Stimulated activated CD4-positive, alpha-beta T cell treated with anti-CD3 and anti-CD28 coated beads, Interleukin-1b, Interleukin-23, amount 100 ng/mL, for 1 hour (primary cell): ENCODE measurements at places on chromosomes 16 and 17.
A peak's percentile ranks its signal among the peaks of the same experiment; 100 is the strongest.

DNA sequence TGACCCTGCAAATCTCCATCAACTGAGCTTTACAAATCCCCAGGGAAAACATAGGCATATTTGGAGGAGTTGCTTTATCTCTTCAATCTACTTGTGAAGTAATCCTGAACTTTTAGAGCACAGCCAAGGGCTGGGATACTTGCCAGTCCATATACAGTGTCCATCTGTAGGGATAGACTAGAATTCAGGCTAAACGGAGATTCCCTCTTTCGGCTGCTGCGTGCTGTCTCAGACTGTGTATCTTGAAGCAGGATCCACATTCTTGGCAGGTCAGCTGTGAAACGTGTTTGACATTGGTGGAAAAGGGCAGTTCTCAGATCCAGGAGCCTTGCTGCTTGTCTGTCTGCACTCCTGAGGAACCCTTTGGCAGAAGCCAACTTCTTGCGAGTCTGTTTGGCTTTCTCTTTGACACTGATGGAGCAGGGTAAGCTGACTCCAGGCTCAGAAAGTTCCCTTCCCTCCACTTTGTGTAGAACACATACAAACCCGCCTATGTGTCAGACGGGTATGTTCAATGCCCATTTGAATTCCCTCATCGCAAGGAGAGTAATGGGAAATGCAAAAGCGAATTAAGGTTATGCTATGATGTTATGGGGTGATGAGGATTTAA lies 221.8 kb downstream of the MAP2K4 start:
- DNase-seq, result no peak

DNA sequence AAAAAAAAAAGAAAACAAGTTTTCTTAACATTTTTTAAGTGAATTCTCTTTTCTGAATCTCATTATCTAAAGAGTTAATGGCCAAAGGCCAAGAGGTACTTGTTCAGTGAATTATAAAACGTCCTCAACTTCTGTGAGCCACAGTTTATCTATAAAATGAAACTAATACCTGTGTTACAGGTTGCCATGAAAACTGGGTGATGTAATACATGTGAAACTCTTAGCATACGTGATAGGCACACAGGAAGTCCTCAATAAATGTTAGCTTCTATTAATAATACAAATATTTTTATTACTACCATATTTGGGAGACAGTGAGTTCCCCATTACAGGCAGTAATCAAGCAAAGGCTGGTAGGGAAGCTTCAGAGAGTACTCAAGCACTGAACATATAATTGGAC lies 13.5 kb upstream of the INPP5K start:
- no peak for DNase-seq

- peak; percentile 33 for DNase-seq
Observed at GRCh38 chr17:79400989-79401703, 209.7 kb downstream of the RBFOX3 start.

GRCh38 chr17:32222621-32223020 lies 43.0 kb upstream of the RHBDL3 start:
- no peak for DNase-seq

- no peak for DNase-seq
Observed at GRCh38 chr16:23368469-23368868, 66.4 kb downstream of the SCNN1B start.

DNA sequence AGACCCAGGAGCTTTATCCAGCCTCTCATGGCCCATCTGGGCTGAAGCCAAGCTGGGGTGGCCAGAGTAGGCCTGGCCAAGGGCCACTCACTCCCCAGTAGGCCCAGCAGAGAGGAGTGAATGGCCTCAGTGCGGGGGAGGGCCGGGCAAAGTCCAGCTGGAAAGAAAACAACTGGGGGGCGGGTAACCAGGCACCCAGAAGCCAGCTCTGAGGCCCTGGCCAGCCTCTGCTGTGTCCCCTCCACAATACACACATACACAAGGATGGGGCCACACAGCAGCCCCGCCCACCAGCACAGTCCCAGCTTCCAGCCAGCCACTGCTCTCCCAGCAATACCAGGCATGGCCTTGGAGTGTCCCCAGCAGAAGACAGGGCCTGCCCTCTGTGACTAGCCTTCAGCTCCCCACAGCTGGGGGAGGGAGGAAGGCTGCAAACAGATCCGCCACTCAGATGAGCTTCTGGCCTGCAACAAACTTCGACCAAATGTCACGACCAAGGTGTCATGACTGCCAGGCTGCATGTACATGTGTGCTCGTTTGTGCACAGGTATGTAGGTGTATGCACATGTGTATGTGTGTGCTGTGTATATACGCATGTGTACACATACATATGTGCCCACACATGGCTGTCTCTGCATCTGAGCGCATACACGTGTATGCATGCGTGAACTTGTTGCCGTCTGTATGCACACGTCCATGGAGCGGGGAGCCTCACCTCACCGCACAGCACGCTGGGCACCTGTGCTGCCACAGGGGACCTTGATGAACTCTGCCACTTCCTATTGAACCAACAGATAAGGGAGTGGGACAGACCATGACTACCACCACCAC lies 5.0 kb downstream of the CARHSP1 start:
- DNase-seq, result no peak

DNA sequence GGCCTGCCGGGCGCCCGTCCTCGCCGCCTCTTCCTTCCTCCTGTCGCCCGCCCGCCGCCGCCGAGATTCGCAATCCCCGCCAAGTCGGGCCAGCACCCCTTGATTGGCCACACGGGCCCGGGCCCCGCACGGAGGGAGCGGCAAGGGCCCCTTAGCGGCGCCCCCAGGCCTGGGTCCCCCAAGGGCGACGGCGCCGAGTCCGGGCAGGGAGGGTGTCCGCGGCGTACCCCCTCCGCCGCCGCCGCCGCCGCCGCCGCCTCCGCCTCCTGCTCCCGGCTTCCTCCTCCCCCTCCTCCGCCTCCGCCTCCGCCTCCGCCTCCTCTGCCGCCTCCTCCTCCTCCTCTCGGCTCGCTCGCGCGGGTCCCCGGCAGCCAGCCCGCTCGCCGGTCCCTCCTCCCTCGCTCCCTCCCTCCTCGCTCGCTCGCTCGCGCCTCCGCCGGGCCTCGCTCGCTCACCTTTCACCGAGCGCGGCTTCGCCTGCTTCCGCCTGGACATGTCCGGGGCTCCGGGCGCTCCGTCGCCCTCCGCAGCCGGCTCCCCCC lies 561 bp downstream of the ZNF423 start:
- DNase-seq, result peak; percentile 25

- DNase-seq, result no peak
Observed at GRCh38 chr16:64390102-64390501, 731.8 kb downstream of the CDH11 start.

DNA sequence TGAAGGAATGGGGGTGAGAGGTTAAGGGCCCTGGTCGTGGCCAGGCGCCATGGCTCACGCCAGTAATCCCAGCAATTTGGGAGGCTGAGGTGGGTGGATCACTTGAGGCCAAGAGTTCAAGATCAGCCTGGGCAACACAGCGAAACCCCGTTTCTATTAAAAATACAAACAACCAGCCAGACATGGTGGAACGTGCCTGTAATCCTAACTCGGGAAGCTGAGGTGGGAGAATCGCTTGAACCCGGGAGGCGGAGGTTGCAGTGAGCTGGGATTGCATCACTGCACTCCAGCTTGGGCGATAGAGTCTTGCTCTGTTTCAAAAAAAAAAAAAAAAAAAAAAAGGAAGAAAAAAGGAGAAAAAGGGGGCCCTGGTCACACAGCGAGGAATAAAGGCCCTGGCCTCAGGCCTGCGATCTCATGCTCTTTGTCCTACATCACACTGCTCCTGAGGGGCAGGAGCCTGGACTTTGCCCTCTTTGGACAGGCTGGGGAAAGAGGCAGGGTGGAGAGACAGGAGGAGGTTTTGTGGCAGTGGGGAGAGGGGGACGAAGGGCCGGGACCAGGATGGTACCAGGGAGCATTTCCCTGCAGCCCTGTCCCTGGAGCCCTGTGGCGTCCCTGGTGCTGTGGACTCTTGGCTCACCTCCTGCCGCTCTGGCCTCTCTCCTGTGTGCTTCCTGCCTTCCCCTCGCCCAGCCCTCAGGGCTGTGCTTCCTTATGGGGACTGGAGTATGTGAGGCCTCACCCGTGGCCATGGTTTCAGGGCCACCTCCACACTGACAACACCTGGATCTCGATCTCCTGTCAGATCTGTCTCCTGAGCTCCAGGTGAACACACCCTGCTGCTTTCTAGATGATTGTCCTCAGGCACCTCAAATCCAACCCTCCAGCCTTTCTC lies 19.7 kb upstream of the SLC25A19 start:
- no peak for DNase-seq

DNA sequence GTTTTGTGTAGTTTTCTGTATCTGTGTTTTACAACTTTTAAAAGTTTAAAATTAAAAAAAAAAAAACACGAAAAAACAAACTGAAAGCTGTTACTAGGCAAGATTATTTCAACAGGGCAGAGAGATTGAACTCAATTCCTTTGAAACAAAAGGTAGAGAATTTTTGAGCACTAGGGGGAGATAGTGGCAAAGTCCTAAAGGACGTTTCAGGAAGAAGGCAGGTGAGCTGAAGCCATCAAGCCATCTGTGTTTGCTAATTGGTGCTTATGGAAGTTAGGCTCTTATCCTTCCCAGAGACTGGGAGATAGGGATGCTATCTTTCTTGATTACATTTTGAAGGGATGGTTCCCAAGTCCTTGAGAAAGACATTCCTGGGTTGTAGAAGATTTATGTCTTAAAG lies 70.6 kb upstream of the CLEC3A start:
- DNase-seq, result no peak

- DNase-seq, result no peak
Observed at GRCh38 chr16:49782405-49782804, 73.5 kb downstream of the ZNF423 start.

GRCh38 chr17:30173649-30174048 lies 57.0 kb downstream of the NSRP1 start:
- DNase-seq, result no peak

- DNase-seq, result no peak
Observed at GRCh38 chr16:89511374-89511773, 3.2 kb downstream of the SPG7 start.

DNA sequence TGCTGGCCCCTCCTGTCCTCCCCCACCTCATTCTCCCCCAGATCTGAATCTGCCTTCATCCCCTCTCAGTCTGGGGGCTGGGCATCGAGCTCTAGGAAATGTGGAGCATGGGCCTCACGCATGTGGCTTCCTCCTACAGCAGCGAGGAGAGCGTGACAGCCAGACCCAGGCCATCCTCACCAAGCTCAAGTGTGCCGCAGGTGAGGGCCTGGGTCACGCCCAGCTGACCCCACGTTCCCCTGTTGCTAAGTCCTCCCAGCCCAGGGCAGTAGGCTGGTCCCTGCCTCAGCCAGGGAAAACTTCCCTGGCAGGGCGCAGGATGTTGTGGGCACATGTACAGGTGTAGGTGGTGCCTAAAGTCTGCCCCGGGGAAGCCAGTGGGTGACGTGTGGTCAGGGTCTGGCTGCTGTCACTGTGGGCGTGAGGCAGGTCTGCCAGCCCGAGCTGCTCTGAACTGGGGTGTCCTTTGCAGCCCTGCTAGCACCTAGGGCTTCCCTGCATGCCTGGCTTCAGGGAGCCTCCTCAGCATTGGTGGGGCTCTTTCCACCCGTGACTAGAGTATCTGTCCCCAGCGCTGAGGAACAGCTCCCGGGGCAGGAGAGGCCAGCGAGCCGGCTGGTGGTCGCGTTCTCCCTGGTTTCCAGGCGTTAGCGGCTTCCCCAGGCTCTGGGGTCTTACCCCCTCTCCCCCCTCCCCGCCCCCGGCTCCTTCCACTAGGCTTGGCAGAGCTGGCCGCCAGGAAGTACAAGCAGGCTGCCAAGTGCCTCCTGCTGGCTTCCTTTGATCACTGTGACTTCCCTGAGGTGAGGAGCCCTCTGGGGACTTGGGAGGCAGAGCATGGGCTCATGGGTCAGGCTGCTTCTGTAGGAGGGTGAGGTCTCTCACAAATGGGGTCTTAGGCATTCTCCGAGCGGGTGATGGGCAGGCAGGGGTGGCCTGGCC lies 3.6 kb downstream of the GPS1 start:
- no peak for DNase-seq

DNA sequence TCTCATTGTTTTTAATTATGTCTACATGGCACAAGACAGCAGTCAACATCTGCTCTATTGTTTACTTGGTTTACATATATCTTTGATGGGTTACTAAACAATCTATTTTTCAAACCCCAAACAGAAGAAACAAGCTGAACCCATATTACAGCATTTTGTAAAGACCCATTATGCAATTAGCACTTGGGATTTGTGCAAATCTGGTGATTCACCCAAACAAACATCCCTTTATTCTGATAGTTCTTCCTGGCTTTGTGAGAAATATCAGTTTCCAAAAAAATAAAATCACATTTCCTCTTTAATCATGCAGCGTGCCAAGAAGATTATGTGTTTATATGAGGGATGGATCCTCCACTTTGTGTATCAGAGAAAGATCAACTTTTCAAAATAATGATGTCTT lies 16.8 kb upstream of the RBFOX1 start:
- no peak for DNase-seq

- DNase-seq, result no peak
Observed at GRCh38 chr17:4796552-4796920, 572 bp downstream of the PSMB6 start.

GRCh38 chr17:43135454-43135819 lies 10.3 kb upstream of the BRCA1 start:
- no peak for DNase-seq

- DNase-seq, result no peak
Observed at GRCh38 chr17:4542003-4542725, 13.0 kb downstream of the MYBBP1A start.

GRCh38 chr17:79607940-79608623 lies 2.8 kb downstream of the RBFOX3 start:
- DNase-seq, result no peak

- DNase-seq, result no peak
Observed at GRCh38 chr17:41691031-41691777, 2.5 kb downstream of the EIF1 start.

- DNase-seq, result no peak
Observed at GRCh38 chr17:69960755-69961154, 114.3 kb upstream of the KCNJ16 start.

- DNase-seq, result no peak
Observed at GRCh38 chr17:66397486-66397885, 95.1 kb downstream of the PRKCA start.

DNA sequence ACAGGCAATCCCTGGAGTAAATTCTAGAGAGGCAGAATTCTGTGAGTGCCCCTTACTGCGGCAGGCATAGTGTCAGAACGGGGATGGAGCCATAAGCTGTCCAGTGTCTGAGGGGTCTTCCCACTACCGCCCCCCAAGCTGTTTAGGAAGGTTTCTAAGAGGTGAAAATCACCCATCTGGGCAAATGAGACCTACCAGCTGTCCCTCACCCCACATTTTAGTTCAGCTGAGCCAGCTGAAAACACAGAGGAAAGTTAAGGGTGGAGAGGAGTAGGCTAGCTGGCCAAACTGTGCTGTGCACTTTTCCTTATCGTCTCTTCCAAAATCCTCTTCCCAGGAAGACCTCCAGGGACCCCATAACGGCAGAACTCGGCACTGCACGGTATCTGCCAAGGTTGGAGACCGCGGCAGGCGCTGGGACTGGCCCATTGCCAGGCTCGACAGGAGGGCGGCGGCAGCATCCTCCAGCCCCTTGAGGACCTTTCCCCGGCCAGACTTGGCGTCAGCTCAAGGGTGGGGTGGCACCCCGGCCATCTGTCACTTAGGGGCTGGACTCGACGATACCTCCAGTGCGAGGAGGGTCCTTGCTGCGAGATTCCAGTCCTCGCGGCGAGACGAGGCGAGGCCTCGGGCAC lies 955 bp downstream of the ACLY start:
- DNase-seq, result no peak

GRCh38 chr17:38425031-38425430 lies 3.2 kb upstream of the ARHGAP23 start:
- DNase-seq, result no peak
